Esophagus squamous epithelium (tissue), 5 donors: ENCODE measurements at places on chromosomes 5 and 9.

DNA sequence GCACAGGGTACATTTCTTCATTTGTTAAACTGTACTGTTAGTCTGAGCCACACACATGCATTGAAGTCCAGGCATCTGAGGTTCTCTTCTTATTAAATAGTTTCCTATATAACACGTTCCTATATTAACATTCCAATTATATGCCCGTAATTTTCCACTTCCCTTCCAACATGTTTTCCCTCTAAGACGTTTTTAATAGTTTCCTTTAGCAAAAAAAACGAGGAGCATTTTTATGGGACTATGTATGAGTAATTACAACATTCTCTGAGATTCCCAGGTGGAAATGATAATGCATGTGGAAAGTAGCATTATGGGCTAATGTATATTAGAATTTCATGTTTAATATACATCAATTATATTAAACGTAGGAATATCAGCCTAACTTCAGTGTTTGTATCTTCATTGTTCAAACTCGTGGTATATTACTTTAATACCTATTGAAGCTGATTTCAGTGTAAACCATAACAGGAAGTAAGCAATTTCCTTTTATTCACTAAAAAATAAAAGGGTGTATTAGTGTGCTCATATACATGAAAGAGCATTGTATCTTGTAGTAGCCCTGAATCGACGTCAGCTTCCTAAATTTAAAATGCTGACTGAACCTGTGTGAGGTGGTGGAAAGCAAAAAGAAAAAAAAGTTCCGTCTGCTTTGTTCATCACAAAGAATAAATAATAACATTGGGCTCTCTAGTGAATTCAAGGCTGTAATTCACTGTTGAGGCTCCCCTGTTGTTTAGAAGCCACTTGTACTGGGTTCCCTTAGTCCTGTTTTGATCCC is 11.3 kb downstream of the SMARCA2 start:
- no peak for DNase-seq

- no peak for DNase-seq
Observed at GRCh38 chr9:35757226-35757891, 3.3 kb upstream of the MSMP start.

- no peak for DNase-seq
Observed at GRCh38 chr5:88401228-88401627, 132.6 kb upstream of the TMEM161B start.

DNA sequence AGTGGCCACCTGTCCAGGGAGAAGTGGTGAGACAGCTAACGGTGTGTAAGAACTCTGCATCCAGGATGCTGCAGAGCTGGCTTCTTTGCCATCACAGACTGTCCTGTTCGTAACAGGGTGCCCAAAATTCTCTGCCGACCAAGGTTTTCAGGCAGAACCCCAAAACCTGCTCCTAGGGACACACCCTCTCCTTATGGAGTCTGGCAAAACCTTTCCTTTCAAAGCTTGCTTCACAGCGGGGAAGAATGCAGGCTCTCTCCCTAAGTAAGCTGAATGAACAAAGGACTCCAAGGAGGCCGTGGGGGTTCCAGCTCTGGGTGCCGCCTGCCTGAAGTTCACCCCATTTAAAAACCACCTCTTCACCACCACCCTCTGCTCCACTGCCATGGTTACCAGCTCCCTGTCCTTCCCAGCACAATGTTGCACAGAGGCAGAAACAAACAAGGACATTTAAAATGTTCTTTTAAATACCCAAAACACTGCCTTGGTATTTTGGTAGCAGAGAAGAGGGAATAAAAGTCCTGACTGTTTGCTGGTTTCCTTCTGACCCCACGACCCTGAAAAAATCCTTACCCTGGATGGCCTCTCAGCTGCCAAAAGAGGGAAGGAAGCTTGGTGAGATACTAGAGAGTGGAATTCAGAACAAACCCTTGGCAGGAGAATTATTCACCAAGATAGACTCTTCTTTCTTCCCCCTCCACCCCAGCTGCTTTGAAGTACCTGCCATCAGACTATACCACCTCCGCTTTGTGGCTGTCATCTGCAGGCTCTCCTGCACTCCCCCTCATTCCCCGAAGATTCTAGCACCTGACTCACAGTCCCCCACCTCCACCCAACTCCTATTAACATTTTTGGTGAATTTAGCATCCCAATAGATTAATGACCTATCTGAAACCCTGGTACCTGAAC is 7.1 kb upstream of the KLF9 start:
- DNase-seq, result no peak

- no peak for DNase-seq
Observed at GRCh38 chr5:104189909-104190308, 627.3 kb upstream of the NUDT12 start.

DNA sequence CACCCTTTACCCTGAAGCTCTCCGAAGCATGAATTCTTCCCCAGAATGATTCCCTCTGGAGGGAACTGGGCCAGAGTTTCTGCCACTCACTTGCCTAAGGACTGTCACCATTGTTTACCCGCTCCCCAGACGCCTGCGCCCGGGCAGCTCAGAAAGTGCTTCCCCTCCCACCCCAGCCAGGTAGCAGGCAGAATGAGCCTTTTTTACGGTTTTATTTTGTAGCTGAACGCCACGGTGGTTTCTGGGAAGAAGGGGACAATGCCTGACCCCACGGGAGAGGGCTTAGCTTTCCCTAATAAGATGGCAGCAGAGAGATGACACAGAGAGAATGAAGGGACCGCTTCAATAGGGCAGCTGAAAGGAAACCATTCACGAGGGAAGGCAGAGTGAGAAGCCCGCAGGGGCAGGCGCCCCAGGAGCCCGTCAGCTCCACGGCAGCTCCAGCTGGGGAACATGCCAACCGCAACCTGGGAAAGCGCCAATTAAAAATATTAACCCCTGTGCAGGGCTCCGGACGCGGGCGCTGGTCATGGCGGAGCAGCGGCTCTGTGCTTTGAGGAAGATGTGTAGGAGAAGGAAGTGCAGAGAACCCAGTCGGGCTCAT is 20.4 kb upstream of the NTNG2 start:
- DNase-seq, result no peak

GRCh38 chr5:160904591-160904990 is 52.6 kb upstream of the ATP10B start:
- no peak for DNase-seq

DNA sequence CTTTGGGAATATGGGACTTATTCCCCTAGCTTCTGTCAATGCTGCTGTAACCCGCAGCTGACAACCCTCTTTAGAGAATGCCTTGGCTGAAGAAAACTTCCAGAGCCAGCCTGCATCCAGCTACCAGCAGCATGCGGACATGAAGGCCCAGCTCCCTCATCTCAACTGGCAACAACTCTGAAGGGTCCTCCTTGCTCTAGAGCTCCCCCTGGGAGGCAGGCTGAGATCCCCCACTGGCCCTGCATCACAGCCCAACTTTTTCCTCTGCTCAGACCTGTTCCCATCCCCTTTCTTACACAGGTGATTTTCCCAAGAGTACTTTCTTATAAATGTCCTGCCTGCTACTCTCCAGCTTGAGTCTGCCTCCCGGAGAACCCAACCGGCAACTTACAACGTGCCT is 18.7 kb upstream of the WNT8A start:
- no peak for DNase-seq

DNA sequence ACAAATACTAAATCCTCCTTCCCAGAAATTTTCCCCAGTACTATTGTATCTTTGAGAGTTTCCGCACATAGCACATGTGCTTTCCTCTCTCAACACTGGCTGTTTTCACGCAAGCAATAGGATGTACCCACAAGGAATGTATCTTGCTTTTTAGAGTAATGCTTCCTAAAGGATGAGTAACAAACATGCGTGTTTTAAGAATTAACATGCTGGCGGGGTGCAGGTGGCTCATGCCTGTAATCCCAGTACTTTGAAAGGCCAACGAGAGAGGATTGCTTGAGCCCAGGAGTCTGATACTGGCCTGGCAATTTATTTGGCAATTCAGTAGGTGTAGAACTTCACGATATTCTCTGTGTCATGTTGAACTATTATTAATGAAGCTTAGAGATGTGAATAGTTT is 4.6 kb downstream of the RUFY1 start:
- no peak for DNase-seq

GRCh38 chr5:132971483-132972435 is 8.3 kb upstream of the AFF4 start:
- no peak for DNase-seq
